ENCODE measurements at places on chromosomes 3 and 15.

GRCh38 chr15:63915873-63916771, 82.4 kb upstream of the HERC1 start:
- no peak for DNase-seq

DNA sequence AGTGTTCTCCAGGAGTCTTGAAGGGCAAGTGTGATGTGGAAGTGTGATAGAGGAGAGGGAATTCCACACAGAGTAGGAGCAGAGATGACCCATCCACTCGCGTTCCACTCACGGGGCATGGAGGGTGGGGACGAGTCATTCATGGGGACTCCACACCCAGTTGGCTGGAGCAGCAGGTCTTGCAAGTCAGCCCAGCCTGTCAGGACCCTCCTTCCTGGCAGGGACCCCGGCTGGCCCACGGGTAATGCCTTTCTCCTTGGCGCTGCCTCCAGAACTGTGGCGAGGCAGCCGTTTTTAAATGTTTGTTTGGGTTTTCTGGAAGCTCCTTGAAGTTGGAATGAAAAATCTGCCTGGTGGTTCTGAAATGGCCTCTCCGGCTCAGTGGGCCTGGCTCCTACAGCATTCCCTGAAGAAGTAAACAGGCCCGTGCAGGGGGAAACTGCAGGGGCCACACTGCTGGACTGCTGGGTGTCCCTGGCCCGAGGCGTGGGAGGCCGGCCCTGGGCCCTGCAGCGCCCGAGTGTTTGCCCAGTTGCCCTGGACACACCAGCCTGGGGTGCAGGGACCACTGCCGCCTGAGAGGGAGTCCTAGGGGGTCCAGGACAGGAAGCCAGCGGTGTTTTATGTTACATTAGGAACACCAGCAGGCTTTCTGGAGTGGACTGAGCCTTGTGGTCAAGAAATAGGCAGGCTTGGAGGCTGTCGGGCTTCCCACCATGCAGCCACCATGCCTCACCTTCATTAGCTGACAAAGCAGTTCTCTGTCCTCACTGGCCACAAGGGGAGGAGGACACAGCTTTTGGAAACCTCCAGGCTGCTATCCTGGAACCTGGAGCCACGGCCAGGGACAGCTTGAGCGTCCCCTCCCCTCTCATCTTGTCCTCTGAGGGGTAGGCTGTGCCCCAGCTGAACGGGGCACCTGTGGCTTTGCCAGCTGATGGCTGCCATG, 61.3 kb downstream of the CEMIP start:
- no peak for DNase-seq

- DNase-seq: no peak
These were observed 82.6 kb upstream of the CSPG5 start for GRCh38 chr3:47661121-47661752.

GRCh38 chr3:12349895-12350811, 61.3 kb downstream of the PPARG start:
- DNase-seq: no peak

GRCh38 chr15:41367418-41367817, 34.7 kb downstream of the NUSAP1 start:
- DNase-seq: no peak

GRCh38 chr3:51257870-51258269, 127.2 kb upstream of the MANF start:
- no peak for DNase-seq

DNA sequence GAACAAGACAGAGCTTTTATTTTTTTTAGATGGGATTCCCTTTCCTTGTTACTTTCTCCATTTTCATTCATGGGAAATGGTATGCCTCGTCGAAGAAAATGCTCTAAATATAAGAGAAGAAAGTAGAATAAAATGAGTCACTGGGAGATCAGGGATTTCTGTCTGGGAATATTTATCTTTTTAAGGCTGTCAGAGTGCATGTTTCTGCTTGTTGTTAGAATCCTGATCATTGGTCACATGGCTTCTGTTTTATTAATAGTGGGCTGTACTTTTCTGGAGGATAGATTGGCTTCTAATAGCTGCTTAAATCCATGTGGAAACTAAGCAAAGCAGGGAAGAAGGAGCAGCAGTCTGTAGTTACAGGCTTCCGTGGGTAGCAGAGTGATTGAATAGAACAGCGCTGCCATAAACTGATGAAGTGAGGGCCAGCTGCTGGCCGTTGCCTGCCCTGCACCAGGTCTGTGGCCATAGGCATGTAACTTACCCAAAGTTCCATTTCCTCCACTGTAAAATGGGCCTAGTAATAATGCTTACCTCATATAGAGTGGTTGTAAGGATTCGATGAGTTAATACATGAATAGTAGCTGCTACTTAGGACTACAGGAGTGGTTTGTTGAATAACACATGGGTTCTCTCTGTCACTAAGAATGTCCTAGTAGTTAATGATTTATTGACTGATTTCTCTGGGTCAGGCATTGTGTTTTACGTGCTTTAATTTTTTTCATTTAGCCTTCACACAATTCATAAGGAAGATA, 289.9 kb downstream of the SATB1 start:
- no peak for DNase-seq

DNA sequence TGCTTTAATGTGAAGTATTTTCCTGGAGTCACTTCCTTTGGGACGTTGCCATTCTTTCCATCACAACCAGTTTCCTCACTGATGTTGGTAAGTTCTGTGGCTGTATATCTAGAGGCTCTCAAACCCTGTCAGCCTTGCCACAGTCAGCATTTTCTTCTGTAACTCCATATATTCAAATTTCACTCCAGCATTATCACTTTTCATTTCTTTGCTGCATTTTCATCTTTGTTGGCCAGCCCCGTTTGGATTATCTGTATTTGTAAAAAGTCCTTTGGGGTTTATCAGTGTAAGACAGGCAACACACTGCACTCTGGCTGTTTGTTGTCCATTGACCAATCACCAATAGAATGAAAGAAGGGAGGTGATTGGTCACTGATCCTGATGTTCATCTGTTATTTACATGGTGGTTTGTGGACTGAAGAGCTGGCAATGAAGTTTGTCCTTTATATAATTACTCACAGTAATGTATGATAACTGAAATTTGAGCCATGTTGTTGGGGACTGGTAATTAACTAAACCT, 20.3 kb downstream of the GMPS start:
- peak; percentile 52 for DNase-seq

GRCh38 chr3:180624714-180625113, 22.8 kb downstream of the TTC14 start:
- no peak for DNase-seq

GRCh38 chr3:195124378-195124992, 146.5 kb downstream of the XXYLT1 start:
- no peak for DNase-seq

GRCh38 chr15:61527836-61528580, 298.9 kb upstream of the RORA start:
- peak; percentile 25 for DNase-seq

GRCh38 chr3:169865176-169865767, 4.5 kb downstream of the LRRC31 start:
- DNase-seq: no peak

GRCh38 chr3:105674437-105675065, 194.3 kb downstream of the CBLB start:
- DNase-seq: no peak

DNA sequence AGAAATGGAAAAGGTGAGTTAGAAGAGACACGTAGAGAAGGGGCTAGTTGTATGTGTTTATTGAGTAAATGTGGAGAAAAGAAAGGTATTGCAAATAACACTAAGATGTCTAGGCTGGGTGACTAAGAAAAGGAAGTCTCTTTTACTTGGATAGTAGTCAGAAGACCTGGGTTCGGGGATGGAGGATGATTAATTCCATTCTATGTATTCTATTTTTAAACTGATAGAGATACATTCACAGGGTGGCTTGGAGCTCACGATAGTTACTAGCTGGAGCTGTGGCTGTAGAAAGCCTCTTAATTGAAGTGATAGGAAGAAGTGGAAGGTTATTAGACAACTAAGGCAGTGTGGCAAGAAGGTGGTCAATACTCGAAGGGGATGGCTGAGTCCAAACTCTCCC, 65.9 kb upstream of the TNIK start:
- DNase-seq: no peak

DNA sequence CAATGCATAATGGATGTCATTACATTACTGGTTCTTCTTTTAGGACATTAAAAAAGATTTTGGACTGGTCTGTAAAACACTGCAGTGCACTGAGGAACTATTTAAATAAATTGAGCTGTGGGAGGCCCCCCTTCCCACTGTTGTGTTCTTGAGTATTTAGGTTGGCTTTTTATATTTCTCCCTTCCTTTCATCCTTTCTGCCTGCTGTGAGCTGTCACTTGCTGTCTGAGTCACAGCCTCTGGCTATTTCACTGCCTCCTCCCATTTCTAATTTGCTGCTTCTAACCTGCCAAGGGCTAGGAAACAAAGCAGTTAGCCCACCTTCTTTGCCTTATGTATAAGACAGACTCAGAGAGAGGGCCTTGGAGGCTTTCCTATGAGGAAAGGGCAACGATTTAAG, 89.0 kb upstream of the FNDC3B start:
- no peak for DNase-seq

GRCh38 chr3:111895071-111895470, 36.0 kb downstream of the PHLDB2 start:
- DNase-seq: peak; percentile 75

- DNase-seq: no peak
These were observed 137.7 kb upstream of the ZPLD1 start for GRCh38 chr3:102297072-102297658.

- DNase-seq: no peak
These were observed 13.0 kb upstream of the PHLDB2 start for GRCh38 chr3:111846039-111846438.

DNA sequence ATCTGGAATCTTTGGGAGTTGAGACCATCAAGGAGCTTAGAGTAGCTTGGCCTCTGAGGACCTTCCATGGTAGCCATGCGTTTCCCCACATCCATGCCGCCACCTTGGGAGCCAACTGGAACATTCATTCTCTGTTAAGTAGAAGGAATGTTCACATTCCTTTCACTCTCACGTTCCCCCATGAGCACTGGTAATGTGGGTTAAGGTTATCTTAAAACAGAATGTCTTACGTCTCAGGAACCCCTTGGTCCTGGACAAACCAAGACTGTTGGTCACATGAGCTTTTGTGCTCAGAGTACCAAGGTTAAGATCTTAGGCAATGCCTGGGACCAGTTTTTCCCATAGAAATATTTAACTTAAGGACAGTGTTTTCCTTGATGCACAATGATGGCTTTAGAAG, 211.7 kb upstream of the UBE2E1 start:
- DNase-seq: no peak

DNA sequence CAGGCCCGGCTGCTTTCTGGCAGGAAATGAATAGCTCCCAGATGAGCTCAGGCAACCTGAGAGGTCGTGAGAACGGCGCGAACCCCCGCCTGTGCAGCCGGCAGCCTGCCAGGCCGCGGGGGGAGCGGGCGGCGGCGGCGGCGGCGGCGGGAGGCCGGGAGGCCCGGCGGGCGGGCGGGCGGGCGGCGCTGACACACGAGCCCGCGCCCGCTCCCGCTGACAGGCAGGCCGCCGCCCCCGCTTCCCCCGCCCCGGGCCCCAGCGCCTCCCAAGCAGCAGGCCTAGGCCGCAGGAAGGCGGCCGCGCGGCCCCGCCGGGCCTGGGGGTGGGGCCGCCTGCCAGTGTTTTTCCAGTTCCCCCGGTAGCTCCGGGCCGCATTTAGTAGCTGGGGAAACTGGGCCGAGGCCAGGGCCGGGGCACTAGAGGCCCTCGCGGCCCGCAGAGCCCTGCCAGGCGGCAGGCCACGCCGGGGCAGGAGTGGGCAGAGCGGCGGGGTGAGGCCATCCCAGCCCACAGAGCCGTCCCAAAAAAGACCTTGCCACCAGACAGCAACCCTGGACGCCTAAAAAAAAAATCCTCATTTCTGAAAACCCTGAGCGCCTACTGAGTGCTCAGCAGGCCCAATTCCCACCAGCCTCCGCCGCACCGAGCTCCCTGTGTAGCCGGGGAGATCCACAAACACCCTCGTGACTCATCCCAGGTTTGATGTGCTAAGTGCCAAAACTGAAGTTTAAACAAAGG, 5.6 kb downstream of the HES1 start:
- peak; percentile 98 for DNase-seq

DNA sequence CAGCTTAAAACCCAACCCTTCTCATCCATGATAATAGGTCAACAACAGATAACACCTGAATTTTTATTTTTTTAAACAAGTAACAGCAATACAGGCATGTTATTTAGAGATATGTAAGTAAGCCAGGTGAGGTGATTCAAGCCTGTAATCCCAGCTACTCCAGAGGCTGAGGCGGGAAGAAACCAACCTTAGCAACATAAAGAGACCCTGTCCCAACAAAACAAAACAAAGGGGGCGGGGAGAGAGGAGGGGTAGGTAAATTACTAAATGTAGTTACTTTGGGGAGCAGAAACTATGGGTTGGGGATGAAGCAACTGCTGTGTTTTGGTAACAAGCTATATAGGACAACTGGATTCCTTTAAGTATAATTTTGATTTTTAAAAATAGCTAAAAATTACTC, 47.0 kb downstream of the GNB4 start:
- DNase-seq: no peak

- DNase-seq: no peak
These were observed 45.2 kb upstream of the CCDC80 start for GRCh38 chr3:112685956-112686799.

Measured in T47D (cell line).